ENCODE measurements at places on chromosomes 12 and 14.

GRCh38 chr12:33383503-33383902 is 56.1 kb downstream of the SYT10 start:
- DNase-seq: no peak

DNA sequence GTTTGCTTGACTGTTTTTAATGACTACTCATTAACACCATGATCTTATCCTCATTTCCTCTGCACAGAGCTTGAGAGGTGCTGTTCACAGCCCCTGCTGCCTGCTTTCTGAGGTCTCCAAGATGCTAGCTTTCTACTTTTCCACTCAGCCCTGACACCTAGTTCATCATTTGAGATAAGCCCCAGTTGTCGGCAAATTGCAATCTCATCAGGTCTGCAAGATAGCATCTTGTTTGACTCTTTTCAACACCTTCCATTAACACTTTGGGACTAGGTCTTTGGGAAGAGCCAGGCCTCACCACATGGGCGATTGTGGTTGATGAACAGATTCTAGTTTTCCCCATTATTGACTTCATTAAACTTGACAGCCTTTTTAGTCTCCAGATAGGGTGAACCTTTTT is 904.8 kb downstream of the DIO2 start:
- DNase-seq: no peak

GRCh38 chr14:68636597-68636996 is 156.3 kb downstream of the ZFP36L1 start:
- DNase-seq: no peak

DNA sequence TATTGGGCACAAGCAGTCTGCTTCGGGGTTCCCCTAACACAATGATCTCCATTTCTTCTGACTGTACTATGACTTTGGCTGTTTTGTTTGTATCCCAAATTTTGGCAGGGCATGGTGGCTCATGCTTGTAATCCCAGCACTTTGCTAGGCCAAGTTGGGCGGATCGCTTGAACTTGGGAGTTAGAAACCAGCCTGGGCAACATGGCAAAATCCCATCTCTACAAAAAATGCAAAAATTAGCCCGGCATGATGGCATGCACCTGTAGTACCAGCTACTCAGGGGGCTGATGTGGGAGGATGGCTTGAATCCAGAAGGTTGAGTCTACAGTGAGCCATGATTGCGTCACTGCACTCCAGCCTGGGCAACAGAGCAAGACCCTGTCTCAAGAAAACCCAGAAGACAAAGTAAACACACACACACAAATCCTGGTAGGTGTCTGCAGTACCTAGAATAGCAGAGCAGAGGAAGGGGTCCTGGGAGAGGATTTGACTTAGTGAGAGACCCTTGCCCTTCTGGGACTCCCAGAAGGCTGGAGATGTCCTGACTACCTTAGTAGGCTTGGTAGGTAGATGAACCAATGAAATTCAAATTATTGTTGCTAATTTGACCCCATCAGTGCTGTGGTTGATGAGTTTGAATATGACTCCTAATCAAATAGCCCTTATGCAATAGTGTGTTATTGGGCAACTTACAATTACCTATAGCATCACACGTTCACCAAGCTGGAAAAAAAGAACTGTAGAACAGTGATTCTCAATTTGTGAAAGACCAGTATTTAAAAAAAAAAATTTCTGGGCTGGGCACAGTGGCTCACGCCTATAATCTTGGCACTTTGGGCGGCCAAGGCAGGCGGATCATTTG is 6.8 kb upstream of the AEBP2 start:
- DNase-seq: no peak

GRCh38 chr12:57452181-57452936 is 2.7 kb upstream of the INHBE start:
- no peak for DNase-seq

- DNase-seq: no peak
These were observed 115.5 kb downstream of the SLC38A1 start for GRCh38 chr12:46153268-46153872.

GRCh38 chr14:79418649-79419415 is 792.5 kb downstream of the DIO2 start:
- DNase-seq: no peak

DNA sequence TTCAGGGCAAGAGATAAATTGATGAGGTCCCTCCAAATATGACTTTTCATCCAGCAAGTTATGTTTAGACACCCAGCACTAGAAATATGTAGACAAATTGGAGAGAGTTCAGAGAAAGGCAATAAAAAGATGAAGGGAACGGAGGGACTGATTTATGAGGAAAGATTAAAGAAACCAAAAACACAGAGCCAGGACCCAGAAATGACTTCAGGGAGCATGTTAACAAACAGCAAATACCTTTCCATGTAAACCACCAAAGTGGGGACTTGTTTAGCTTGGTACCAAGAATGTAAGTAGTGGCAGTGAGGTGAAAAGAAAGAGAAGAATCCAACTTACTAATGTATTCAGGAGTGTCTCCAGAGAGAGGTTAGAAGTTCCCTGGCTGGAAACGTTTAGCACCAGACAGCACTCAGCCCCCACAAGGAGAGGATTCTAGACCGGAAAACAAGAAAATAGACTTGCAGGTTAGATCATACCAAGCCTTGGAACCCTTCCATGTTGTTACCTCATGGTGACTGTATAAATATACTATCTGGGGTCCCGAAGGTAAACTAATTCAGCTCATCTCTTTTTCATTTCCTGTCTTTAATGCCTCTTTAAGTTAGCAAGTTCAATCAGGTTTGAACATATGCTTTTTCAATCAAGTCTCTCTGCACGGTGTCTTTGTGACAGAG is 79.2 kb downstream of the TBC1D30 start:
- DNase-seq: no peak

- DNase-seq: no peak
These were observed 289.7 kb downstream of the RAD51B start for GRCh38 chr14:68109132-68109900.

GRCh38 chr14:90005939-90006530 is 50.3 kb downstream of the TDP1 start:
- no peak for DNase-seq

Measured in activated CD4-positive, CD25-positive, alpha-beta regulatory T cell treated with anti-CD3 and anti-CD28 coated beads, Interleukin-2, amount 50 U/mL, for 16 hours (primary cell).